ENCODE measurements at places on chromosomes 4 and X.
A peak's percentile ranks its signal among the peaks of the same experiment; 100 is the strongest.

DNA sequence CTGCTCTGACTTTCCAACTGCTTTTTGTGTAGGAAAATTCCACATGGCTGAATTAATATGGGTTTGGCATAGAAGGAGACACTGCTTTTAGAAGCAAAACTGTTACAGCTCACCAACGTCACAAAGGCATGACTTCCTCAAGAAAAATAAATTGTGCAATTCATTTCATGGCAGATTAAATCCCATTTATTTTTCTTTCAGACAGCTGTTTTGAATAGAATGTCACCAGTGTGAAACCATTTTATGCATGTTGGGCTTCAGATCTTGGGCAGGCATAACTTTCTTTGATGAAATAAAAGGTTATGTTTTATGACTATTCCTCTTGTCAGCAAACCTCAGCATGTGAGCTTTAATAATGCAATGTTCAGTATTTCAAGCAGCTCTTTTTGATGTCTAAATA is 542.8 kb downstream of the GALNTL6 start:
- DNase-seq = no peak

DNA sequence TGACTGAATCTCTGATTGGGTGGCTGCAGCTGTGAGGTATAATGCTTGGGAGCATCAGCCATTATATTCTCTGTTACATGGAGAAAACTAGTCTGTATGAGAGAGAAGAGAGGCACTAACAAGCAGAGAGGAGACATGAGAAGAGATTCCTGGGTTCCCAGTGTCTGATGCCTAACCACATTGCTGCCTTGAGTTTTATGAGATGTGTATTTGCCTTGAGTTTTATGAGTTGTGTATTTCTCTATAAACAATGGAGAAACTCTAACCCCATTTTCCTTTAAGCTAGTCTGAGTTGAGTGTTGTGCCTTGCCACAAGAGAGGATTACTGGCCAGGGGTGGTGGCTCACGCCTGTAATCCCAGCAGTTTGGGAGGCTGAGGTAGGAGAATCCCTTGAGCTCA is 208.1 kb downstream of the BCOR start:
- DNase-seq = no peak

DNA sequence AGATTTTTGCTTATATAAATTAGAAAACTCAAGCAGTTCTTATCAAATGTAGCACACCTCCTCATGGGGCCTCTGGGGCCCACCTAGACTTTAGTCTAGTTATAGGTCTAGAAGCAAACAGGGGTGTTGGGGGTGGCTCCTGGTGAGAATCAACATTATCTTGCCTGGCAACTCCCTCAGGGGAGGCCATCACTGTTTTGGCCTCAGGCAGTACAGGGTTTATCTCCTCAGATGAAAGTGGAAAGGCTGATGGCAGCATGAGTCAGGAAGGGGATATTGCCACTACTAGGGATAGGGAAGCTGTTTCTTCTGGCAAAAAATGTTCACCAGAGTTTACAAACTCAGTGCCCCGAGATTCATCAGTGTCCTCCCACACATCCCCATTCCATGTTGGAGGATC is 232.4 kb upstream of the BMP3 start:
- DNase-seq = no peak

GRCh38 chrX:38106991-38107655 is 100.8 kb downstream of the SYTL5 start:
- no peak for DNase-seq

- no peak for DNase-seq
Measured at GRCh38 chr4:74590476-74590875, 145.5 kb downstream of the AREG start.

DNA sequence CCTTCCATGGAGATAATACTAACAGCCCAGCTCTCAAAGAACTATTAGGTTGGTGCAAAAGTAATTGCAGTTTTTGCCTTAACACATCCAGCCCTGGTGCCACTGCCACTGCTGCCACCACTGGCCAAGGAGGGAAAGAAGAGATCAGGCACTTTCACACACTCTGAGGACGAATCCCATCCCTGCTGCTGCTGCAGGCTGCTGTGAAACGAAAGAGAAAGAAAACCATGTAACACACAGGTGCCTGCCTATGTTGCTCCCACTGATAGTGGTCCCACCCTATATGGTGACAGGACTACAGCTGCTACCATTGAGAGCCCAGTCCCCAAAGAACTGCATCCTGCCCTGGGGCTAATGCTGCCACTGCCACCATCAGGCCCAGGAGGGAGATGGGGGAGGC is 35.1 kb downstream of the TMLHE start:
- DNase-seq = no peak

- DNase-seq = no peak
Measured at GRCh38 chr4:1846580-1846979, 9.4 kb downstream of the LETM1 start.

GRCh38 chr4:15729910-15730533 is 27.2 kb downstream of the BST1 start:
- DNase-seq = no peak

DNA sequence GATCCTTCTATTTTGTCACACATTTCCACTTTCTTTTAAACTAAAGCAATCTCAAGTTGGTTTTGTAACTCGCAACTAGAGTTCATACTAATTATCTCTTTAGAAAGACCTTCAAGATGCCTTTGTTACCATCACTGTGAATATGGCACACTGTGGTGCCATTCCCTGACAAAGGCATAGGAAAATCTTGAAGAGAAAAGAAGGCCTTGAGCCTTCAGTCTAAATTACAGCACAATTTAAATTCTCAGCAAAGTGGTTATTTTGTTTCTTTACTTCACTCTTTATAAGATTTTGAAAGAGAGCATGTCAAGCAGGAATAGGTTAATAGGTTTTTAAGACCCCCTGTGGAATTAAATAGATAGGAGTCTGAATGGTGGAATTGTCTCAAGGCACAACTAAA is 89.0 kb upstream of the BANK1 start:
- no peak for DNase-seq

- no peak for DNase-seq
Measured at GRCh38 chr4:73692701-73693100, 47.7 kb upstream of the CXCL8 start.

GRCh38 chr4:5051278-5052203 is at the start of gene STK32B:
STK32B (plus strand) TSS chr4:5051480.
- no peak for DNase-seq

- no peak for DNase-seq
Measured at GRCh38 chr4:147582386-147583060, 34.7 kb upstream of the TMEM184C start.

- no peak for DNase-seq
Measured at GRCh38 chr4:42608551-42608950, 48.4 kb downstream of the ATP8A1 start.

- no peak for DNase-seq
Measured at GRCh38 chr4:11700751-11701226, 272.1 kb upstream of the HS3ST1 start.

GRCh38 chrX:1484638-1485019 is 31.9 kb upstream of the ASMTL start:
- DNase-seq = no peak

DNA sequence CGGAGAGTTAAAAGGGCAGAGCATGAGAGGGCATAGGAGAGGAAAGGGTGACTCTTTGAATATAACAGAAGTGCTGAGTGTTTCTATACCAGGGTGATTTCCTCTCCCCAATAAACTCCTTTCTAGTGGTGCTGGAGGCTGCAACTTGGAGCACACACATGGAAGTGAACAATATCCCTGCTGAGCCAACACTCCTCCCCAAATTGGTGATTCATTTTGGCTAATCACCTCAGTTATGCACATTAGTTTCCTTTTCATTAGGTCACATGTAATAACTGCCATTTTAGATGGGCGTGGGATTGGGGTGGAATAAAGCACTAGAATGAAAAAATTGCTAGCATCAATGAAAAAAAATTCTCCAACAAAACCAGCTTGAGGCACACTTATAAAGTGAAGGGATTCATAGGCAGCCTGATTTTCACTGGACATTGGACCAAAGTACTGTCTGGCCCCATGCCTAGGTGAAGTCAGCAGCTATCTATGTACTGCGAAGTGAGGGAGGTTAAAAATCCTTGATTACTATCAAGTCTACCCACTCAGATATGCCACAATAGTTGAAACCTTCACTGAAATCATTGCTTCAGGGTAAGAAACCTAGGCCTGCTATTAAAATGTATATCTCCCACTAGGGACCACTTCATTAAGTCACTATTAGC is 174.0 kb downstream of the GLUD2 start:
- no peak for DNase-seq

DNA sequence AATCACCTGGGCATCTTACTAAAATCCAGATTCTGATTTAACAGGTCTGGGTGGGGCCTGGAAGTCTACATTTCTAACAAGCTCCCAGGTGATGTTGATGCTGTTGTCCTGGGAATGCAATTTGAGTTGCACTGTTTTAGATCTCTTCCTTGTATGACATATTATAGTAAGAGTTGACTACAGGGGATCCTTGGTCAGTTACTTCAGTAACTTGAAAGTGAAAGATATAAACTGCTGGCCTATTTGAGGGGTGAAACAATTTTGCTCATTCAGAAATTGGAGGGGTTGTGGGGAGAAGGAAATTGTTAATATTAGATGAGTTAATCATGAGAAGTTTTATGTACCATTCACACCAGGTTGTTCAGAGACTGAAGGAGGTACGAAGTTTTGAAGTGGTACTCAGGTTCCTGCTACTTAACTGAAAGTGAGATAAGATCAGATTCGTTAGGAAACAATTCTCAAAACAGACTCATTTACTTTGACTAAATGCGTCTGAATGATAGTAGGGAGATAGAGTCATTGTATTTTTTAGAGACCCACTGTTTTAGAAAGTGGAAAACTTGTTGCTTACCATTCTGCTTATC is 12.5 kb downstream of the SH2D1A start:
- no peak for DNase-seq

DNA sequence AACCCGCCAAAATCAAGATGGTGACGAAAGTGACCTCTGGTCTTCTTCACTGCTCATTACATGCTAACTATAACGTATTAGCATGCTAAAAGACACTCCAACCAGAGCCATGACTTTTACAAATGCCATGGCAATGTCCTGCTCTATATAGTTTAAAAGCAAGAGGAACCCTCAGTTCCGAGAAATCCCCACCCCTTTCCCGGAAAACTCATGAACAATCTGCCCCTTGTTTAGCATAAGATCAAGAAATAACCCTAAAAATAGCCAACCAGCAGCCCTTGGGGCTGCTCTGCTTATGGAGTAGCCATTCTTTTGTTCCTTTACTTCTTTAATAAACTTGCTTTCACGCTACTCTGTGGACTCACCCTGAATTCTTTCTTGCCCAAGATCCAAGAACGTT is 463.5 kb upstream of the FAM241A start:
- no peak for DNase-seq

- DNase-seq = no peak
Measured at GRCh38 chrX:68832516-68833447, 4.0 kb downstream of the EFNB1 start.

- no peak for DNase-seq
Measured at GRCh38 chr4:10099499-10100325, 16.9 kb downstream of the WDR1 start.

GRCh38 chr4:37528166-37528885 is 157.8 kb downstream of the RELL1 start:
- DNase-seq = no peak

- DNase-seq = peak; percentile 49
Measured at GRCh38 chr4:176286728-176287127, 17.7 kb upstream of the ASB5 start.

DNA sequence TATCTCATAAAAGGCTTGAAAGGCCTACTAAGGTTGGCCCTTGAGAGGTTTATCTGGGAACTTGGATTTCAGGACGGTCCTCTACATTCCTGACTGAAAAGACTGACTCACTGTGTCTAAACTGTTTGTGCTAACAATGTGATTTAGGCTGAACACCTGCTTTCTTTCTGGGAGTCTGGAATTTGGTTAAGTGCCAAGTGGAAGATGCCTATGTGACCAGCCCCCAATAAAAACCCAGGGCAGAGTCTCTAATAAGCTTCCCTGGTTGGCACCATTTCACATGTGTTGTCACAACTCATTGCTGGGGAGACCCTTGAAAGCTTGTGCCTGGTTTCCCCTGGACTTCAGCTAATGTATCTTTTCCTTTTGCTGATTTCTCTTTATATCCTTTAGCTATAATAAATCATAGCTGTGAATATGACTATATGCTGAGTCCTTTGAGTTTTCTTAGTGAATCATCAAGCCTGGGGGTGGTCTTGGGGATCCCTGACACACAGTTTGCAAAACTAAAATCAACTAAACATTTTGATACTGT is 55.1 kb downstream of the GPR82 start:
- DNase-seq = no peak

- no peak for DNase-seq
Measured at GRCh38 chrX:9865804-9866472, 79.7 kb downstream of the SHROOM2 start.

- no peak for DNase-seq
Measured at GRCh38 chrX:119758731-119759247, 401 bp downstream of the SOWAHD start.

- no peak for DNase-seq
Measured at GRCh38 chr4:127555106-127555505, 77.7 kb upstream of the INTU start.

DNA sequence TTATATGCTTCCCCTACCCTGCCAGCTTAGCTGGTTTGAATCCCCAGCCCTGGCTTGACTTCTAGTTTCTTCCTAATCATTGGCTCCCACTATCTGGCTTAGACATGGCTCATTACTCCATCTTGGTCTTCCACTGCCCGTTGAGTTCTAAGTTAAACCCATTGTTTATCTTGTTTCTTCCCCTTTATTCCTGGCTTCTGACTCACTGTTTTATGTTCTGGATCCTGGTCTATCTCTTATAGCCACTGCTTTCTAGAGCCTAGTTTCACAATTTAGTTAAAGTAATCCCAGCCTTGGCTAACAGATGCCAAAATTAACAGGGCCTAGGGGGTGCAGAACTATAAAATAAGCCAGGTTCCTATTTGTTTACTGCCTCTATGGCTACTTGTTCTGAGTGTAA is 120.9 kb downstream of the ARHGEF9 start:
- no peak for DNase-seq

DNA sequence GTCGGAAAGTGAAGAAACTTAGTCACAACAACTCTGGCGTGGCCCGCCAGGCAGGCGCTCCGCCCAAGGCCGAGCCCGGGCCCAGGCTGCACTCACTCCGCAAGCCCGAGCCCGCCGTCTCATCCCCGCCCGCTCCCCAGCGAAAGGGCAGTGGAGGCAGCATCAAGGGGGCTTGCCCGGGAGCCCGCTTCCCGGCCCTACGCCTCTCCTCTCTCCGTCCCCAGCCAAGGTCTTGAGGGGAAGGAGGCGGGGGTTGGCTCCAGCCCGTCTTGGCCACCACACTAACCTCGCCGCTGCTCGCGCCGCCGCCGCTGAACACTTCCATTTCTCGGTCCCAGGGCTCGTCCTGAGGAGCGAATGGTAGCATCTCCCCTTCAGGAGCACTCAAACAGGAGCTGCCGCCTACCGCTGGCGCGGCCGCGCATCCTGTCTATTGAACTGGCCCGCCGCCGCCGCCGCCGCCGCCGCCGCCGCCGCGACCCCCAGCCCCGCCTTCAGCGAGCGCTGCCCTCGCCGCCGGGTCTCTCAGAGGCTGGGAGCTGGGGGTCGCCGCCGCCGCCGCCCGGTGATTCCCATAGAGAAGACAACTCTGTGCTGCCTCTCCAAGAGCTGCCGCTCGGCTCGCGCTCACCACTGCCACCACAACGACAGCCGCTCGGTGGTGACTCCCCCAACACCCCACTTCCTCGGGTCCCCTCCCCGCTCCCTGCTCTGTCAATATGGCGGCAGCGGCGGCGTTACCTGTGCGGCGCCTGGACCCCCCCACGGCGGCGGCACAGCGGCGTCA is at the start of gene RPS6KA6:
Gene RPS6KA6 (minus strand): TSS at position 667 of the 787 bp plus-strand sequence. CDS start 300 bp downstream, at position 367.
- no peak for DNase-seq

Data from cerebellar nuclear complex (tissue), 1 donor.